ENCODE measurements at places on chromosomes 2 and 18.

DNA sequence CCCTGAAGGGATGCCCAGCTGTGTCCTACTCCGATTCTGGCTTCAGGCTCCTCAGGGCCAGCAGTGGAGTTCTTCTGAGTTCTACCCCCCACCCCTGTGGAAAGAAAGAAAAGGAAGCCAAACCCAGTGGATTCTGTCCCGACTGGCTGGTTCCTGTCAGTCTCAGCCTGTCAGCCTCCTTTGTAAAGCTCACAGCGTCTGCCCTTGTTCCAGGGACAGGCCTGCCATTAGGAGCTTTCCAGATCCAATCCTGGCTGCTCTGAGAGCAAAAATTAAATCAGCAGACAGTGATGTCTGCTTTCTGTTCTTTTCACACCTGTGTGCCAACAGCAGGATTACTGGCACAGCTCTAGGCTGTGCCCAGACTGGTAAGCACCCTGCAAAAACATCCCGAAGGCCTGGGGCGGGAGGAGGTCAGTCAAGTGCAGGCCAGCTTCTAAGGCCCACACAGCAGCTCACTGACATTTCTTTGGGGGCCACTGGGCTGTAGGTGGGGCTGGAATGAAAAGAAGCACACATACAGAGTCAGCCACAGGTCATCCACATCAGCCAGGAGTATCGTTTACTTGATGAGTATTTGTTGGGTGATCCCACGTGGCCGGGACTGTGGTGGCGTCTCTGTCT is 69.1 kb downstream of the EHD3 start:
- no peak for DNase-seq
- H3K4me3 ChIP-seq: no peak overlapping the region
- H3K27me3 ChIP-seq: peaks cover 15% of the 10 kb centered on the region
- H3K4me1 ChIP-seq: no peaks in the 10 kb centered on the region

DNA sequence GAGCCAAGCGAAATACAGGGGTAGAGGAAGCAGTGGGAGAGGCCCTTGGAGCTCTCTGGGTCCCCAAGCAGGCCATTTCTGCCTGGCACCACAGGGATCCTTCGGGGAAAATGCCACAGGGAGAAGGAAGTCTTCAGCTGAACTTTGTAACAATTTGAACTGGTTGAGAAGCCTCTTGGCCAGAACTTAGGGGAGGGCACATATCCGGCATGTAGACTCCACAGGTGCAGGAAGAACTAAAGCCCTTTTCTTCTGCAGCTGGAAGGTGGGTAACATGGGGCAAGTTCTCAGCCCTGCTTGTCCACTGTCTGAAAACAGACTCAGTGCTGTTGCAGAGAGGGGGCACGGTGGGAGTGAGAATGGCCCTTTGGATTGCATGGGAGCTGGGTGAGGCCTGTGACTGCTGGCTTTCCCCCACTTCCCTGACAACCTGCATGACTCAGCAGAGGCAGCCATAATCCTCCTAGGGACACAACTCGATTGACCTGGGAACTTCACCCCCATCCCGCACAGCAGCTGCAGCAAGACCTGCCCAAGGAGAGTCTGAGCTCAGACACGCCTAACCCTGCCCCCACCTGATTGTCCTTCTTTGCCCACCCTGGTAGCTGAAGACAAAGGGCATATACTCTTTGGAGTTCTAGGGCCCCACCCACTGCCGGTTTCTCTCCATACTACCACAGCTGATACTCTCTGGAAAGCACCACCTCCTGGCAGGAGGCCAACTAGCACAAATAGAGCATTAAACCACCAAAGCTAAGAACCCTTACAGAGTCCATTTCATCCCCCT is 101.6 kb upstream of the FAM136A start:
- no peak overlapping the region for H3K27ac ChIP-seq
- no peak for DNase-seq
- no peak overlapping the region for H3K4me3 ChIP-seq

DNA sequence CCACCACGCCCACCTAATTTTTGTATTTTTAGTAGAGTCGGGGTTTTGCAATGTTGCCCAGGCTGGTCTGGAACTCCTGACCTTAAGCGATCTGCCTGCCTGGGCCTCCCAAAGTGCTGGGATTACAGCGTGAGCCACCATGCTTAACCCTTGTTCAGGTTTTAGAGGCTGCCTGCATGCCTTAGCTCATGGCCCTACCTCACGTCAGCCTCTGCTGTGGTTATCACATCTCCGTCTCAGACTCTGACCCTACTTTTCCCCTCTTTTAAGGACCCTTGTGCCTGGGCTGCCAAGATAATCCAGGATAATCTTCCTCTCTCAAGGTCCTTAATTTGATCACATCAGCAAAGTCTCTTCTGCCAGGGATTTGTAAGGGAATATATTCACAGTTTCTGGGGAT is 98.2 kb upstream of the PMAIP1 start:
- H3K27me3 ChIP-seq: no peaks in the 10 kb centered on the region
- H3K4me1 ChIP-seq: peaks cover 4% of the 10 kb centered on the region
- no peaks in the 10 kb centered on the region for H3K36me3 ChIP-seq
- no peak overlapping the region for H3K4me3 ChIP-seq
- no peak overlapping the region for H3K27ac ChIP-seq
- no peak for DNase-seq

DNA sequence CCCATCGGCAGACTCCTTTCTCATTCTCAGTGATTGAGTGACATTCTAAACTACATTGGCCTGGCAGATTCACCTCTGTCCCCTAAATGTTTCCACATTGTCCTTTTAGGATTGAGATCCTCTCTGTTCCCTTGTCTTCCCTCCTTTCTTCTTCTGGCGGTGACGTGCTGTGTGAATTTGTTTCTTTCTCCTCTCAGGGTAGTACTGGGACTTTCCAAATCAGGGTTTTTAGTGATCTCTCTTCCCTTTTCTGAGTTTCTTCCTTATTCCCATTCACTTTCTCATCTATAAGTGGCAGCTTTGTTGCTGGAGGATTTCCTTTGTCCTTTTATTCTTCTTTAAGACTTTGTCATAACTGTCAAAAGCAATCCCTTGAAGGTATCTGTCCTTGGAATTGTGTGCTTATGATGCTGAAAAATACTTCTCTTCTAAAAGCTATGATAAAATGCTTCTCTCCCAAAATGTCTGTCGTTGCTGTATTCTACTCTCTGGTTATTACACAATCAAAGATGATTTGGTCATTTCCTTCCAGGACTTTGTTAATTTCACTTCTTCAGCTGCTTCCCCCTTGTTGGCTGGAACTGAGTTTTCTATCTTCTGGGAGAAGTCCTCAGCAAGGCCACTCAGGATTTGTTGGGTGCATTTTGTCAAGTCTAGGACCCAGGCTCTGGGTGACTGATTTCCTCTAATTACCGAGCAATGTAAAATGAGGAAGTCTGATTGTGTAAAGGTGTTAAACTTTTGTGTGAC is 4.9 kb upstream of the IL1B start:
- H3K36me3 ChIP-seq: no peaks in the 10 kb centered on the region
- no peak overlapping the region for H3K4me3 ChIP-seq
- H3K27ac ChIP-seq: peak overlapping the region; percentile 7
- peaks cover 5% of the 10 kb centered on the region for H3K4me1 ChIP-seq
- peaks cover 38% of the 10 kb centered on the region for H3K27me3 ChIP-seq

GRCh38 chr2:195343942-195344530 is 313.0 kb upstream of the SLC39A10 start:
- H3K4me3 ChIP-seq: no peak overlapping the region
- H3K4me1 ChIP-seq: no peaks in the 10 kb centered on the region
- H3K27ac ChIP-seq: no peak overlapping the region
- no peaks in the 10 kb centered on the region for H3K27me3 ChIP-seq

DNA sequence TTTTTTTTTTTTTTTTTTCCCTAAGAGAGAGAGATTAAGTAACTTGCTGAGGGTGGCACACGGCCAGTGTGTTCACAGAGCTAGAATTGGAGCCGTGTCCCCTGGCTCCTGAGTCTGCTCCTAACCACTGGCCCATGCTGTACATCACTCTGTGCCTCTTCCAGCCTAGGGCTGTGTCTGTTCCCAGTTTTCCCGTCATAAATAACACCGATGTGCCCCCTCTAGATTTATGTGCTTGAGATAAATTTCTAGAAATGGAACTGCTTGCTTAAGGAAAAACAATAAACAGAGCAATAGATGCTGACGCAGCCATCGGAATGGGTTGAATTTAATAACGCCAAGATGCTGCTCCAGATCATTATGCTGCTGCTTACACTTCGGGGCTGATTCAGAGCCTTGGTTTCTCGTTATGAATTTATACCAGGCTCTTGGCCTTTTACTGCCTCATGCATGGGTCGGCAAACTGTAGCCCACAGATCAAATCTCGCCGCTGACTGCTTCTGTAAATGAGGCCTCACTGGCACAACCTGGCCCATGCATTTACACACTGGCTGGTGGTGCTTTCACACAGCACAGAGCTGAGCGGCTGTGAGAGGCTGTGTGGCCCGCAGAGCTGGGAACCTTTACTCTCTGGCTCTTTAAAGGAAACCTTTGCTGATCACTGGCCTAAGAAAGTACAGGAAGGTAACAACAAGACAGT is 58.1 kb downstream of the NDUFA10 start:
- no peaks in the 10 kb centered on the region for H3K27me3 ChIP-seq
- no peaks in the 10 kb centered on the region for H3K4me1 ChIP-seq
- no peak overlapping the region for H3K27ac ChIP-seq
- no peak for DNase-seq

DNA sequence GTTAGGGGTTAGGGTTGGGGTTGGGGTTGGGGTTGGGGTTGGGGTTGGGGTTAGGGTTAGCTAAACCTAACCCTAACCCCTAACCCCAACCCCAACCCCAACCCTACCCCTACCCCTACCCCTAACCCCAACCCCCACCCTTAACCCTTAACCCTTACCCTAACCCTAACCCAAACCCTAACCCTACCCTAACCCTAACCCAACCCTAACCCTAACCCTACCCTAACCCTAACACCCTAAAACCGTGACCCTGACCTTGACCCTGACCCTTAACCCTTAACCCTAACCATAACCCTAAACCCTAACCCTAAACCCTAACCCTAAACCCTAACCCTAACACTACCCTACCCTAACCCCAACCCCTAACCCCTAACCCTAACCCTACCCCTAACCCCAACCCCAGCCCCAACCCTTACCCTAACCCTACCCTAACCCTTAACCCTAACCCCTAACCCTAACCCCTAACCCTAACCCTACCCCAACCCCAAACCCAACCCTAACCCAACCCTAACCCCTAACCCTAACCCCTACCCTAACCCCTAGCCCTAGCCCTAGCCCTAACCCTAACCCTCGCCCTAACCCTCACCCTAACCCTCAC is 24.1 kb upstream of the RABL2A start:
- peak overlapping the region; percentile 94 for H3K4me3 ChIP-seq
- no peaks in the 10 kb centered on the region for H3K36me3 ChIP-seq
- DNase-seq: no peak
- H3K4me1 ChIP-seq: peaks cover 3% of the 10 kb centered on the region
- H3K27me3 ChIP-seq: no peaks in the 10 kb centered on the region

- no peaks in the 10 kb centered on the region for H3K36me3 ChIP-seq
- no peak overlapping the region for H3K27ac ChIP-seq
- peaks cover 22% of the 10 kb centered on the region for H3K27me3 ChIP-seq
Observed at GRCh38 chr2:177758591-177759371, 313.8 kb downstream of the PDE11A start.

- DNase-seq: no peak
- H3K4me3 ChIP-seq: no peak overlapping the region
Observed at GRCh38 chr2:110167326-110168000, 37.4 kb downstream of the NPHP1 start.

GRCh38 chr2:128714285-128714684 is 395.6 kb upstream of the HS6ST1 start:
- peaks cover 27% of the 10 kb centered on the region for H3K27me3 ChIP-seq
- no peaks in the 10 kb centered on the region for H3K4me1 ChIP-seq
- no peak overlapping the region for H3K27ac ChIP-seq

DNA sequence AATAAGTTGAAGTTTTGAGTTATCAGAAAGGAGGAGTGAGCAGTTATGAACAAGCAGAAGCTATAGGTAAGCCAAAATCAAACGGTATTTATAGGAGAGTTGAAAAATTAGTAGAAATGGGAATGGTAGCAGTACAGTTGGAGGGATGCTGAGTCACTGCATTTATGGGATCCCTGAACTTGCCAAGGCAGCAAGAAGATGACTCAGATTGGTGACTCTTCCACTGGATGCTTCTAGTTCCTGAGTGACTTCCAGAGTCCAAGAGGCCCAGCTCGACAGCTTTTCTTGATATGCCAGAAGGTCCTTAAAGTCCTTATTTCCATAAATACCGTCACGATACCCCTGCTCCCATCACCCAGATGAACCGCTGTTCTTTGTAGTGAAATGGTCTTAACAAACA is 31.1 kb upstream of the ACTR3 start:
- H3K27ac ChIP-seq: no peak overlapping the region
- H3K27me3 ChIP-seq: no peaks in the 10 kb centered on the region
- H3K36me3 ChIP-seq: peaks cover 2% of the 10 kb centered on the region
- H3K4me3 ChIP-seq: no peak overlapping the region

GRCh38 chr2:205752296-205752820 is 70.1 kb downstream of the NRP2 start:
- H3K27me3 ChIP-seq: peaks cover 23% of the 10 kb centered on the region
- no peaks in the 10 kb centered on the region for H3K36me3 ChIP-seq
- no peak for DNase-seq
- H3K27ac ChIP-seq: no peak overlapping the region
- H3K4me3 ChIP-seq: no peak overlapping the region

DNA sequence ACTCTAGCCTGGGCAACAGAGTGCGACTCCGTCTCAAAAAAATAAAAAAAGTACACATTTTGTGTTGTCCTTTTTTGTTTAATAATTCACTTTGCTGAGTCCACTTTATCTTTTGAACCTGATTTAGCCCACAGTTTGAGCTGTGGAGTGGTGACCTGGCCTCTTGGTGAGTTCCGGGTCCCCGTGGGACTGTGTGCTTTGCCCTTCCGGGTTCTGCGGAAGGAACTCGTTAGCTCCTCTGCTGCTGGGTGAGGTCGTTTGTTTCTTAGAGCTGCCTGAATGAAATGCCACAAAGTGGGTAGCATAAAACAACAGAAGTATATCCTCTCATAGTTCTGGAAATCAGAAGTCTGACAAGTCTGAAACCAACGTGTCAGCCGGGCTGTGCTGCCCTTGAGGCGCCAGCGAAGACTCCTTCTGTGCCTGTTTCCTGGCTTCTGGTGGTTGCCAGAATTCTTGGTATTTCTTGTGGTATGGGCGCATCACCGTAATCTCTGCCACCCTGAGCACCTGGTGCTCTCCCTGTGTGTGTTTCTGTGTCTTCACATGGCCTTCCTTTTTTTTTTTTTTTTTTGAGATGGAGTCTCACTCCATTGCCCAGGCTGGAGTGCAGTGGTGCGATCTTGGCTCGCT is 3.5 kb downstream of the EFHD1 start:
- no peak for DNase-seq
- H3K4me1 ChIP-seq: peaks cover 5% of the 10 kb centered on the region
- peak overlapping the region; percentile 80 for H3K27ac ChIP-seq
- no peaks in the 10 kb centered on the region for H3K36me3 ChIP-seq
- H3K27me3 ChIP-seq: peaks cover 56% of the 10 kb centered on the region

- H3K4me1 ChIP-seq: no peaks in the 10 kb centered on the region
- H3K27me3 ChIP-seq: peaks cover 3% of the 10 kb centered on the region
- H3K36me3 ChIP-seq: no peaks in the 10 kb centered on the region
- DNase-seq: no peak
Observed at GRCh38 chr18:75898651-75899050, 471.1 kb upstream of the SMIM21 start.

- DNase-seq: no peak
- no peaks in the 10 kb centered on the region for H3K27me3 ChIP-seq
- H3K4me1 ChIP-seq: no peaks in the 10 kb centered on the region
- no peak overlapping the region for H3K4me3 ChIP-seq
- H3K36me3 ChIP-seq: no peaks in the 10 kb centered on the region
Observed at GRCh38 chr18:22432657-22433137, 15.0 kb upstream of the CTAGE1 start.

- no peaks in the 10 kb centered on the region for H3K27me3 ChIP-seq
- no peak overlapping the region for H3K27ac ChIP-seq
- peaks cover 32% of the 10 kb centered on the region for H3K4me1 ChIP-seq
- H3K36me3 ChIP-seq: peaks cover 46% of the 10 kb centered on the region
Observed at GRCh38 chr2:84830758-84831500, 50.0 kb downstream of the TRABD2A start.

Data from activated naive CD8-positive, alpha-beta T cell treated with anti-CD3 and anti-CD28 coated beads for 36 hours (primary cell).